ENCODE measurements at places on chromosomes 16 and 17.

DNA sequence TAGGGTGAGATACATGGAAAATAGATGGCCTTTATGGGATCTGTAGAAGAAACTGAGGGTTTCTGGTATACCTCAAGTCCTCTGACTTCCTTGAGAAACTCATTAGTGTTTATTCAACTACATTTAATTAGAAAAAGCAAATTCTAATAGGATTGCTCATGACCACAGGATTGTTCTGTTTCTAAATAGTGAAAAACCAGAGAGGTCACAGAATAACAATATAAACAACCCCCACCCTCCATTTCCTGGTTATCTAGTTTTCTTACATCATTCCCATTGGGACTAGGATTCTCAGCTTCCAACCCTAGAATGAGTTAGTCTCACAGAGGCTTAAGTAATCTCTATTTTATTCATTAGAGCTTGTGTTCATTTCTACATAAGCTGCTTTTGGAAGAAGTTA is 30.0 kb downstream of the SF3B3 start:
- H3K4me3 ChIP-seq, result no peak overlapping the region
- peaks cover 90% of the 10 kb centered on the region for H3K36me3 ChIP-seq
- H3K27ac ChIP-seq, result no peak overlapping the region
- no peak for DNase-seq
- H3K4me1 ChIP-seq, result no peaks in the 10 kb centered on the region

- H3K4me1 ChIP-seq, result peaks cover 17% of the 10 kb centered on the region
- no peaks in the 10 kb centered on the region for H3K27me3 ChIP-seq
- H3K27ac ChIP-seq, result no peak overlapping the region
- H3K36me3 ChIP-seq, result no peaks in the 10 kb centered on the region
- no peak for DNase-seq
Observed at GRCh38 chr17:50822550-50822949, 12.8 kb upstream of the WFIKKN2 start.

GRCh38 chr16:86663685-86664521 is 85.6 kb downstream of the FOXL1 start:
- peaks cover 11% of the 10 kb centered on the region for H3K4me1 ChIP-seq
- H3K36me3 ChIP-seq, result no peaks in the 10 kb centered on the region
- no peak for DNase-seq
- H3K27ac ChIP-seq, result no peak overlapping the region

GRCh38 chr16:15041271-15042004 is 14.4 kb downstream of the NTAN1 start:
- H3K4me1 ChIP-seq, result no peaks in the 10 kb centered on the region
- H3K36me3 ChIP-seq, result peaks cover 42% of the 10 kb centered on the region
- DNase-seq, result no peak
- H3K27ac ChIP-seq, result no peak overlapping the region
- H3K27me3 ChIP-seq, result no peaks in the 10 kb centered on the region
- H3K4me3 ChIP-seq, result no peak overlapping the region

GRCh38 chr16:12896562-12896961 is 4.8 kb upstream of the SHISA9 start:
- H3K27me3 ChIP-seq, result peaks cover 3% of the 10 kb centered on the region
- no peak overlapping the region for H3K27ac ChIP-seq
- DNase-seq, result no peak

All from natural killer cell (primary cell).